ENCODE measurements at places on chromosomes 6 and 20.

GRCh38 chr20:61541537-61541936 is 289.5 kb downstream of the CDH4 start:
- DNase-seq = no peak

GRCh38 chr6:143180826-143181225 is 120.1 kb downstream of the AIG1 start:
- no peak for DNase-seq

GRCh38 chr6:123022975-123023374 is 26.9 kb downstream of the CLVS2 start:
- DNase-seq = no peak

DNA sequence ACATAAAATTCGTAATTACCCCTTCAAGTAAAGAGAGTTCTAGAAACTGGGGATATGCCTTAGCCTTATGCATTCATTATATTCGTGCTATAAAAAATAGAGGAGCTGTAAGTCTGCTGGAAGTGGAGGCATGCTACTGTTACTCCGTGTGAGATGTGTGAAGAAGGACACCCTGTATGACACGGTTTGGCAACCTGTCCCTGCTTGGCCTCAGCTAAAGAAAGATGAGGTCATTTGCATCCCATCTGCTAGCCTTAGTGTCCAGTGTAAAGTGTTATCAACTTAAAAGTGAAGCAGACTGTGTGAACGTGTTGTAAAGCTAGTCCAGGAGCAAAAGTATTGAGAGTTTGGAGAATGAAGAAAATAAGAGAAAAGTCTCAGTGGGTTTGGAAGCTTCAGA is 135.1 kb upstream of the RAB32 start:
- DNase-seq = no peak

DNA sequence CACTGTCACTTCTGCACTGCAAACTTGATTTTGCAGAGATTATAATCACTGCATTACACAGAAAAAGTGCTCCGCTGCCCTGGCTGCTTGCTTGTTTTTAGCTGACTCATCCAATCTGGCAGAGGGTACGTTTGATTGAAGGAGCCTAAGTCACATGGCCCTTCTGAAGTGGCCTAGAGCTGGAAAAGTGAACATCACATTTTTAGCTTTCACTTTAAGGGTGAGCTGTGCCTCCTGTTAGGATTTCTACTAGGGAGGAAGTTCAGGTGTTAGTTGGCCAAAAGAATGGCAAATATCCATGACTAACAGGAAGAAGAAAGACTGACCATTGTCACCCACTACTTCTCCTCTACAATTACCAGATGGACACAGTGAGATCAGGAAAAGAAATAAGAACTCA is 889.1 kb upstream of the MAP3K7 start:
- no peak for DNase-seq

DNA sequence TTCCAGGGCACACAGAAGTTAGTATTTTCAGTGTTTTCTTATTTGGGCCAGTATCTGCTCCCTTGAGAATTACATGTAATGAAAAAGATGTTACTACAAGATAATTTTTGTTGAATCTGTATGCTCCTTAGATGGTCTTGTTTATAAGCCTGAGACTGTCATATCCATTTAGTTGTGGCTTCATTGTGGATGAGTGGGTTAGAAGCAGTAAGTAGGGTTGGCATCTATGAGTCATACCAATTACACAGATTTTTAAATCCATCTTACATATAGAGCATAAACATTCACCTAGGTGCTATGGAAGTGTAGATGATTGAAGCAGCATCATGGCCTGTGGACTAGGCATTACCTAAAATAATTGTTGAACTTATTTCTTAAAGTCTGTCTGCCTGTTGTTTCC is 13.5 kb upstream of the BAG2 start:
- DNase-seq = no peak

DNA sequence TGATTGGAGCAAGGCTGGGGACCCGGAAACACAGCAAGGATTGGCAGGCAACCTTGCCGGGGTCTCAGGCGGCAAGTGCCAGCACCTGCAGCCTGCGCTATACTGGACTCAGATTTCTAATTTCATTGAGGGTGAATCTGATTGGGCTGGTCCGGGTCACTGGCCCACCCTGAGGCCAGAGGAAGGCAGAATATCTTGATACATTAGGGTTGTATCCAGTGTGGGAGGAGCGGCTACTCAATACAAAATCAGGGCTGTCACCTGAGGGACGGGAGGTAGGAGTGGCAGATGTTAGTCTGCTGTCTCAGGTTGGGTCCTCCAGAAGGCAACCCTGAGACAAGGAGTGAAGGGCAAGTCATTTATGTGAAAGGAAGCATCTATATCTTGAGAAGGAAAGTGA is 40.7 kb downstream of the BFSP1 start:
- DNase-seq = no peak

- no peak for DNase-seq
These were observed 13.6 kb upstream of the HLA-C start for GRCh38 chr6:31285486-31285885.

DNA sequence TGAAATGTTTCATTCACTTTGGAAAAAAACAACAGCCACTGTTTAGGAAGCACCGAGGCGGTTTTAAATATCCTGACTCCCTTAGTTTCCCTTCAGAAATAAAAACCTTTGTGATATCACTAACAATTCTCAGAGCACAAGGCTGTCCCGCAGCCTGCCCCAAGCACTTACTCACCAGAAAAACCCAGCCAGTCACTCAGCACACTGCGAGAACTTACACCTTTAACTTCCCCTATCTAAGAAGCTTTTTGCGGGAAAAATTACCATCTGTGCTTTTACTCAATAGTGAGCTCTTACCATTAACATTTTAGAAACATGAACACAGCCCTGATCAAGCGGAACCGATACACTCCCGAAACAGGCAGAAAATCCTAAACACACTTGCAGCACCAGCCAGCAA is 9.3 kb downstream of the ZBTB46 start:
- DNase-seq = no peak

DNA sequence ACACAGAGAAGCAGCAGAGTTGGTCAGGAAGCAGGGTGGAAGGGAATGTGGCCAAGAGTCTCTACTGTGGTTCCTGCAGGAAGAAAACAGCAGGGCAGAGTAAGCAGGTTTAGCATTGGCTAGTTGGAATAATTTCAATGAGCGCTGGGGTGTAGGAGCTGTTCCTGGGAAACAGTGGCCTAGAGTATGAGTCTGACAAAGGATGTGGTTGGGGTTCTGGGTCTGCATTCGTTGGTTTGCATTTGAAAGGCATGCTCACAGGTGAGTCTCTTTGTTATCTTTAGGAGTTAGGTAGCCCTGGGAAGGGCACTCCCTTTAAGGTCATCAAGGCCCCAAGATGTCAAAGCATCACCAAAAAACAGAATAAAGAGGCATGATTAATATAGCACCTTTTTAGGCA is 911.6 kb upstream of the SLC35B3 start:
- DNase-seq = no peak

DNA sequence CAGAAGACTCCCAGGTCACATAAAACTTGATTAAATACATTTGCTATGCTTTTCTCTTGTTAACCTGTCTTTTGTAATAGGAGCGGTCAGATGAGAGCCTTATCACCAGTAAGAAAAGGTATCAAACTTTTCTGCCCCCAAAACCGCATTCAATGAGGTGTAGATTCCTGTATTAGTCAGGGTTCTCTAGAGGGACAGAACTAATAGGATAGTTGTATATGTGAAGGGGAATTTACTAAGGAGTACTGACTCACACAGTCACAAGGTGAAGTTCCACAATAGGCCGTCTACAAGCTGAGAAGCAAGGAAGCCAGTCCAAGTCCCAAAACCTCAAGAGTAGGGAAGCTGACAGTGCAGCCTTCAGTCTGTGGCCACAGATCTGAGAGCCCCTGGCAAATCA is 32.7 kb downstream of the PTPRK start:
- DNase-seq = no peak

DNA sequence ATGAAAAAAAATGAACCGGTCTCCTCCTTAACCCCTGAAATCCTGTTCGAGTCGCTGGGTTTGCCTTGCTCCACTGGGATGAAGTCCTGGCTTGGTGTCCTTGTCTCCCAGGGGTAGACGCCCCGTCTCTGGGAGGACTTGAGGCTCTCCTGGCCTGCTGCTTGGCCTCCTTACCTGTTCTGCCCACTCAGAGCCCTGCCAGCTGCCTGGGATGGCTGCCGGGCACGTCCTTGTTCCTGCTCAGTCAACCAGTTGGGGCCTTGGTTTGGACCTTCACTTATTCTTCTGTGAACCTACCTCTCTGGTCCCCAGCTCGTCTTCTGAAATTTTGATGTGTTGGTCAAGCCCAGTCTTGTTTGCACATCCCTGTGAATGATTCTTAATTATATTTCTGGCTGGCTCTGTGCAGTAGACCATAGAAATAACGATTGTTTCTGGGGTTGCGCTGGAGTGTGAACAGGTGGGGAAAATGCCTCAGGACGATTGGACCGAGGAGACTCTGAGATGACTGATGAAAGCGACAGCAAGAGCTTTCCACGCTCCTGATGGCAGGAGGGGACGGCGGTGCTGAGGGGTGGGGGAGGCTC is 126.5 kb upstream of the ESR1 start:
- DNase-seq = no peak

DNA sequence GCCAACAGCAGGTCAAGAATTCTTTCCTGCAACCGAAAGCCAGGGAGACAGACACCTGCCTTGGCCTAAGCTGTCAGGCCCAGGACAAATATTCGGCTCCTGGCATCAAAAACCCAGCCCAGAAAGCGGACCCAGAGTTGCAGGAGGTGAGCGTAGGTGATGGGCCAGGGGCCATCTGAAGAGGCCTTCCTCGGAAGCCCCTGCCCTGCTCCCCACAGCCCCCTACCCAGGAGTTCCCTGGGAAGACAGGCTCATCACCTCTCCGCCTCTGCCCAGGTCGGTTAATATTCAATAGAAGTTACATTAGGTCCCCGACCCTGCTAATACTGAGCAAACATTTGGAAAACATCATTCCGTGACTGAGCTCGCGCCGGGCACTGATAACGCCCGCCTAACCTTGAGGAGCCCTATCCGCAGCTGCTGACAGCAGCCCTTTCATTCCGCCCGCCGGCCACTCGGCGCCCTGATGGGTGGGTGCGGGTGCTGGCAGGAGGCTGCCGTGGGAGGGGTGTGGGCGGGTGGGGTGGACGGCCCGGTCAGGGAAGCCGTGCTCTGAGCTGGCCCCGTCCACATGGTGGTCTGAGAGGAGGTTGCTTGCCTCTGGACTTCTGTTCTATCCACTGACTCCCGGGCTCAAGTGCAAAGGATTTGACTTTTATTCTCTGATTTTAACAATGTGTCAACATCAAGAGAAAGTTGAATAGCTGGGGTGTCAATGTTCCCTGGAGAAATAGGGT is 55.7 kb downstream of the HNF4A start:
- no peak for DNase-seq

GRCh38 chr6:118740372-118740771 is 89.0 kb upstream of the CEP85L start:
- no peak for DNase-seq

- no peak for DNase-seq
These were observed 593.4 kb upstream of the JAG1 start for GRCh38 chr20:11267131-11267761.

- DNase-seq = no peak
These were observed 7.1 kb downstream of the DUSP22 start for GRCh38 chr6:299104-299980.

GRCh38 chr6:51856508-51856907 is 230.9 kb downstream of the PKHD1 start:
- no peak for DNase-seq

DNA sequence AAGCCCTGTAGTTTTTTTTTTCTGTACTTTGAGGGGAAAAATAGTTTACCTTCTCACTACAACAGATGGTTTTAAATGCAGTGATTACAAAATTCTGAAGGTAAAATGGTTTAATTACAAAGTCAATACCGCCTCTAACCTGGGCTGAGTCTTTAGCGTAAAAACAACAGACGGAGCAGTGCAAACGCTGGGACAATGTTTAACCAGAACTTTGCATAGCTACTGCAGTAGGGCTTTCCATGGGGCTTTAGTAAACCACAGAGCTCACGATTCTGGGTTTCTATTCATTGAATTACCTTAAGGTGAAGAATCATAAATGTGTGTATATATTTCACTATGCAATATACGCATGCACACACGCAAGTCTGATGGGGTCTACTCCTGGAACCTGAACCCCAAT is 77.9 kb downstream of the RFX6 start:
- no peak for DNase-seq

- DNase-seq = no peak
These were observed 40.0 kb downstream of the MYLIP start for GRCh38 chr6:16168858-16169257.

DNA sequence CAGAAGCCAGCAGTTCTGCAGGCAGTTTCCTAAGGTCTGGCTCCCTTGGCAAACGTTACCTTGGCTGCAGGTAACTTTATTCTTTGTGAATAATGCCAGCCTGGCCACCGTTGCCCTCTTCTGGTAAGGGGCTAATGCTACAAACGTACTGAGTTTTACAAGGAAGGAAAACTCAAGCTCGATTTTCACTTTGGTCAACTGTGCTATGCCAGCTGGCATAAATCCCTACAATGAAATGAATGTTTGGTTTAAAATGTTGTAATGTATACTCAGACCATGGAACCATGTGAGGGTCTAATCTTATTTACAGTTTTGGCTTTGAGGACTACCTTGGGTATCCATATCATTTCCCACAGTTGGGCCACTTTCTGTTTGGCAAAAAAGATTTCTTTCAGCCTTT is 101.4 kb downstream of the SLX4IP start:
- no peak for DNase-seq

GRCh38 chr20:24718696-24719095 is 230.4 kb upstream of the CST7 start:
- DNase-seq = no peak

DNA sequence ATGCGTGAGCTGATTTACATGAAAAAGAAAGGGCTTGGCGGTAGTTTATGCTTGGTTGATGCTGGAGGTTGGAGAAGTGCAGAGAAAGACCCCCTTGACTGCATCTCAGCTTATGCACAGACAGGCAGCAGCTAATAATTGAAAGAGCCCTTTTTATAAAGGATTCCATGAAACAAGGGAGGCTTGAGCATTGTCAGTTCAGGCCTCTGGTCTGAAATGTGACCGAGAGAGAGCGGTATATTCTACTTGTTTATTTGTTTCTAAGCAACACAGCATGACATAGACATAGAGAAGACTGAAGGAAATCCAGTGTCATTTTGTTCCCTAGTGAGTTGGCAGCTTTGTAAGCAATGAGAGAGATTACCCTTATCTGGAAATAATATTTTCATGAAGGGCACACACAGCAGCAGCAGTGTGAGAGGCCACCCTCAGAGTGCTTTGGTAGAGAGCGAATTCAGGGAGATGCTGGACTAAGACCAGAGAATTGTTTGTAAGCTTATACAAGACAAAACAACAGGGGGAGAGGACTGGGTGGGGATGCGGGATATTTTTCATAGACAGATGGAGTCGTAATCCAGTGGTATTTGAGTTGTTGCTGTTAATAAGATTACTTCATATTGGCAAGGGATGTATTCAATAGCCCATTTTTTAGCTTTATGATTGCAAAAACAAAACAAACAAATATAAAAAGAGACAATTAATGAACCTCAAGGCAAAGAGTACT is 34.6 kb upstream of the LAMA2 start:
- no peak for DNase-seq

DNA sequence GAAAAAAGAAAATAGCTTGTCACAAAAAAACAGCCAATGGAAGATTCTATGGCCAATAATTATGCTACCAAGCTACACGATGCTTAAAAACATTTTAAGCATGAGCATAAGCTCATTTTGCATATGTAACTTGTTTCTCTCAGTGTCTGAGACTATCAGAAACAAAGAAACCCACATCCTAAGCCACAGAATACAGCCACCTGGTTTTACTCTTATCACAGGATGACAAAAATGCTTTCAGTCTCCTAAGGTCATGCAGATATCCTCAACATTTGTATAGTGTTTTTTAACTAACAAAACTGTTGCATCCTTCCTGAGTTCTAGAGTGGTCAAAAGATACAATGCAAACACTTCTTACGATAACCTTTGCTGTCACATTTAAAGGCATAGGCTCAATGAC is 172.1 kb upstream of the RUNX2 start:
- no peak for DNase-seq

GRCh38 chr6:158568549-158568948 is 8.7 kb downstream of the TMEM181 start:
- no peak for DNase-seq
